ENCODE measurements at places on chromosomes 16 and 17.

DNA sequence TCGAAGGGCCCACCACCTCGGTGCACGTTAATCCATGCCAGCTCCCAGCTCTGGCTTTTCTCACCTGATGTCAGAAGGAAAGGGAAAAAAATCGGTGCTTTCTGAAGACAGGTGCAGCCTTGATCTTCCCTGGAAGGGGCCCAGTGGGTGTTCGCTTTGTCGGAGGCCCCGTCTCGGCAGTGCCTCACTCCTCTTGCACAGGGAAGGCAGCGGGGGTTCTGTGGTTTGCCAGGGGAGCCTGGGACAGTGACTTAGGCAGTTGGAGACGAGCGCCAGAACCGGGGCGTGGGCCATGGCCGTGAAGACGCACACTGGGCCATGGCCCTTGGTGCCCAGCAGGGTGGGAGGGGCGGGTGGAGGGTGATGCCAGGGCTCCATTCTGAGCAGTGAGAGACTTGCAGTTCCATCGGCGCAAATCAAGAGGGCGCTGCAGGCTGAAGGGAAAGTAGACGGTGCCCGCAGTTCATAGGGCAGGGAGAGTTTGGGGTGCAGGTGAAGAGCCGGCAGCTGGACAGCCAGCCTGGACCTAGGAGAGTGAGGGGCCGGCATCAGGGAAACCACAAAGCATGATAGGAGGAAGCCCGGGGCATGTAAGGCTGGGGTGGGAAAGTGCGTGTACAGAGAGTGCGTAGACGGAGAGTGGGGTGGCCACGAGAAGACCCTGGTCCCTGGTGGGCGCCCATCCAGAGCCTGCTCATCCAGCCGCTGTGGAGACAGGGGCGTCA is 101.3 kb upstream of the CHMP6 start:
- DNase-seq = no peak

GRCh38 chr17:49101054-49101534 is 31.5 kb upstream of the B4GALNT2 start:
- peak; percentile 14 for DNase-seq

DNA sequence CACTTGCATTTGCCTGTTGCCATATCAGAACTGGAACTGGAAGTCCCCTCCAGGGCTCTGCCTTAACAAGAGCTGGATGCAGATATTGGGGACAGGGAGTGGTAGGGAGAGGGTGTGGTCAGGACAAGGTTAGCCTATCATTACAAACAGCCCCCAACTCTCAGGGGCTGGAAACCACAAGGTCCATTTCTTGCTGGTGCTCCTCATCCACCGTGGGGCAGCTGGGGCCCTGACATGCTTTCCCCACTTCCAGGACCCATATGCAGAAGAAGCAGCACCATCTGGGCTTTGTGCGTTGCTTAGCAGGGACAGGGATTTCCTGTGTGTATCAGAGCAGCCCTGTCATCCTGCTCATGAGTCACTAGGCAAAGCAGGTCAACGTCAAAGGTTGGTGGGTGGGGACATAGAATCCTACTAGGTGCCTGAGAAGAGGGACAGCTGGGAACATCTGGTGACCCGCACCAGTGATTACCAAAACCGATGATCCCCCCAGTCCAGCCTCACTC is 26.9 kb downstream of the RGS9 start:
- no peak for DNase-seq

- DNase-seq = no peak
Measured at GRCh38 chr16:12975766-12976165, 74.4 kb downstream of the SHISA9 start.

GRCh38 chr17:69060822-69061221 is at the start of gene ABCA9:
Gene ABCA9, minus strand, starts transcription at chr17:69060927. Its CDS starts 9,801 bp downstream, at chr17:69051126.
- no peak for DNase-seq

DNA sequence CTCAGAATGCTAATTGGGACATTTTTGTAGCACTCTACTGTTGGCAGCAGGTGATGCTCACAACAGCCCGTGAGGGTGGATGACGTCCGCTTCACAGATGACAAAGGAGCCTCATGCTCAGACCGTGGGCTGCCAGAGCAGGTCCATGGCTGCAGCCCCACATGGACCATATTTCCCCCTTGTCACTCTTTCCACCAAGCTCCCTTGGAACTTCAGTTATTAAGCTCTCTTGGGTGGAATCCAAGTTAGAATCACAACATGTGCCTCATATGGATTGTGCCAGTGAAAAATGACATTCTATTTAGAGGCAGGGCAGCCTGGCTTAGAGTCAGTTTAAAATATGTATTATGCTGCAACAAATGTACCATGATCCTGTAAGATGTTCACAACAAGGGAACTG is 33.2 kb upstream of the STH start:
- DNase-seq = no peak

- DNase-seq = peak; percentile 43
Measured at GRCh38 chr16:27189335-27189972, 13.9 kb upstream of the KDM8 start.

GRCh38 chr16:66443269-66443652 is 16.2 kb downstream of the BEAN1 start:
- DNase-seq = no peak

- DNase-seq = no peak
Measured at GRCh38 chr16:2235234-2235651, 1.0 kb upstream of the DNASE1L2 start.

- no peak for DNase-seq
Measured at GRCh38 chr17:2335726-2336214, 487 bp downstream of the TSR1 start.

DNA sequence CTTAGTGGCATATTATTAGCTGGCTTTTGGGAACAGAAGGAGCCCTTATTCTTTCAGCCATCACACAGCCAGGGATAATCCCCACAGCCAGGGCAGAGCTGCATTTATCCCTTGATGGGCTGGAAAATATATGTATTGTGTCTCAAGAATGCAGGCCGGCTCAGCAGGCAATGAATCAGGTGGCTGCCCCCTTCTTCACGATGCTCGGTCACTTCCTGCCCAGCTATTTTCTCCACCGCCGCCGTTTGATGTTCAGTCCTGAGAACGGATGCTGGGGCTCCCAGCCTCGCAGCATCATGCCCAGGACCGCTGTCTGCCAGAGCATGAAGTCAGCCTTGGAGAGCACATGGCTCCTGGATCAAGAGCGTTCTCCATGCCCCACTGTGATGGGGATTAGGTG is 4.3 kb upstream of the MYH3 start:
- DNase-seq = no peak

- DNase-seq = no peak
Measured at GRCh38 chr17:39765175-39765574, 27.4 kb downstream of the GRB7 start.

DNA sequence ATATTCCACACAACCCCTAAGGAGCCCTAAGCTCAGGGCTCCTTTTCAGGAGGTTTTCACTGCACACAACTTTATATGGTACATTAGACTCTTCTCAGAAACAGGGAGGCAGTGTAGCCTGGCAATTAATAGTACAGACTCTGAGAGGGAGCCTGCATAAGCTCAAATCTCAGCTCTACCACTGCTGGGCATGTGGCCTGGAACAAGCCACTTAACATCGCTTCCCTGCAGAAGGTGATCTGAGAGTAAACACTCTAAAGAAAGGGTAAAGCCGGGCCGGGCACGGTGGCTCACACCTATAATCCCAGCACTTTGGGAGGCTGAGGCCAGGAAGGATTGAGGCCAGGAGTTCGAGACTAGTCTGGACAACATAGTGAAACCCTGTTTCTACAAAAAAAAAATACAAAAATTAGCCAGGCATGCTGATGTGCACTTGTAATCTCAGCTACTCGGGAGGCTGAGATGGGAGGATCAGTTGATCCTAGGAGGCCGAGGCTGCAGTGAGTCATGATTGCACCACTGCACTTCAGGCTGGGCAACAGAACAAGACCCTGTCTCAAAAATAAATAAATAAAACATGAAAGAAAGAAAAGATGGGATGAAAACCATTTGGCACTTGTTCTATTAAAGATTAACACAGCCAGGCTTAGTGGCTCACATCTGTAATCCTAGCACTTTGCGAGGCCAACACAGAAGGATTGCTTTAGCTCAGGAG is 70.7 kb upstream of the DNAJA2 start:
- DNase-seq = no peak

DNA sequence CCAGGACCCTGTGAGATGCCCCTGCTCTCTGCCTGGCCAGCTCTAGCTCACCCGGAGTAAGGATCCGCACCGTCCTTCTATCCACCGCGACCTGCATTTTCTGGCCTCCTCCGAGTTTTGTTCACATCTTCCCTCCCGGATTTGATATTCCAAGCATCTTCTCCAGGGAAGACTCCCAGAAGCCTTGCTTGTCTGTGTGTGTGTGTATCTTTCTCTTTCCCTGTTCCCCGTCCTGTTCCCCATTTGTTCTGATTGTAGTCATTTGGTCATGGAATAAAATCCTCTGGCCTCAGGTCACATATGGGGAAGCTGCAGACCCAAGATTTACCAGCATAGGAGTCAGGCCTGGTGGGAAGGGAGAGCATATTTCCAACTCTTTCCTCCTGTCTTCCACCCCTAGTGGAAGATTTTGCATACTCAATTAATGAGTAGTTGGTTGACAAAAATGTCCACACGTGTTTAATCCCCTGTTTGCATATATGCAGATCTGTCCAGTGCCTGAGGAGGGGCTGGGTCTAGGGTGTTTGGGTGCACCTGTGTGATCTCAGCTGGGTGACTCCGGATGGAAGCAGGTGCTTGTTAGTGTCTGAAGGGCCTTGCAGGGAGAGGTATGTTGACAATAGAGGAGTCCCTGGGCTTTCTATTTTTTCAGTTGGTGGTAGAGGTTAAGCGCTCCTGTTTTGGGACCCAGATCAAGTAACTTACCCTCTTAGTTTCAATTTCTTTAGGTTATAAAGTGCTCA is 1.9 kb downstream of the PRAC1 start:
- no peak for DNase-seq

DNA sequence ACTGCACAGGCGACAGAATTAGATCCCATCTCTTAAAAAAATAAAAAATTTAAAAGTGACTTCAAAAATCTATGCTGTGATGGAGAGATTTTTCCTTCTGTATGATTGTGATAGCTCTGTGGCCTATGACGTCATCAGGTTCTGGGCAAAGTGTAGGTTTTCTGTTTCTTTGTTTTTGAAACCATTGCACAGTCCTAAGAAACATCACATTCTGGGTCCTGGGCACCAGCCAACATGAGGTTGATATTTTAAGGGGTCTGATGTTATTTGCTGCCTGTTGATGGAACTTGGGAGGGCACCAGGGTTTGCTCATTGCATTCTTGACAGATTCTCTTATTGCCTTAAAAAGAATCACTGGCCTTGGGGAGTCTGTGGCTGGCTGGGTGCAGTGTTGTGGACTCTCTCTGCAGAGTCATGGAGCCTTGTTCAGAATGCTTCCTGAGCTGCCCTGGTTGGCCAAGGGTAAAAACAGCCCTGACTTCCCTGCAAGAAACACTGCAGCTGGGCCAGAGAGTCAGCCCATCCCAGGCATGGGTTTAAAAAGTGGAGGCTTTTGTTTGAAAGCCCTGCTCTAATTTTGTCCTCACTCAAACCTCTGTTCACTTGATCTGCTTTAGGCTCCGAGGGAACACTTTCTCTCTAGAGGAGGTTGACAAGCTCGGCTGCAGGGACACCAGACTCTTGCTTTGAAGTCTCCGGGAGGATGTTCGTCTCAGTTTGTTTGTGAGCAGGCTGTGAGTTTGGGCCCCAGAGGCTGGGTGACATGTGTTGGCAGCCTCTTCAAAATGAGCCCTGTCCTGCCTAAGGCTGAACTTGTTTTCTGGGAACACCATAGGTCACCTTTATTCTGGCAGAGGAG is 10.5 kb upstream of the CYLD start:
- no peak for DNase-seq

All from NCI-H1417 (cell line).